Thymus (tissue), 14 donors: ENCODE measurements at places on chromosomes 13 and 19. TPM values are rescaled to one million over a fixed set of nuclear protein-coding genes. Genes with fewer than 3 reads are reported as not detected.
A peak's percentile ranks its signal among the peaks of the same experiment; 100 is the strongest.

GRCh38 chr19:8081569-8082550 lies 29.3 kb downstream of the CCL25 start:
- no peak for DNase-seq
- no peaks in the 10 kb centered on the region for H3K4me1 ChIP-seq
- H3K36me3 ChIP-seq, result no peaks in the 10 kb centered on the region
- H3K27me3 ChIP-seq, result no peaks in the 10 kb centered on the region

DNA sequence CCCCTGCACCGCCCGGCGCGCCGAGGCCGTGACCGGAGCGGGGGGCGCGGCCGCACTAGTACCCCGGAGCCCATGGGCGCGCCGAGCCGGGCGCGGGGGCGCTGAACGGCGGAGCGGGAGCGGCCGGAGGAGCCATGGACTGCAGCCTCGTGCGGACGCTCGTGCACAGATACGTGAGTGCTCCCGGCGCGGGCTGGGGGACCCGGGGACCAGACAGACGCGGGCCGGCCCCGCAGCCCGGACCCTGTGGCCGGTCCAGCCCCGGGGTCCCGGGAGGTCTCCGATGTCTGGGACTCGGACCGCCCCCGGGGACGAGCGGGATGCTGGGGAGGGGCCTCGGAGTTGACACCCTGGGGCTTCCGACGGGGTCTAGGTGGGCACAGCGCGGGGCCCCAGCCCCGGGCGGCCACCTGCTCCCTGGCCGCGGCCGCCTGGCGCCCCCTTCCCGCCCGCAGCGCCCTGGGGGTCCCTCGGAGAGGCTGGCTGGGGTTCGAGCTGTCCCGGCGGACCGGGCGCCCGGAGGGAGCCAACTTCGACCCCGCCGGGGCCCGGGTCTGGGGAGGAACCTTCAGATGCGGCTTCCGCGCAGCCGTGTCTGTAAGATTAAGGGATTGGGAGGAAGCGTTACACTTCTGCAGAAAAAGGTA lies 568 bp downstream of the ATP11A start:
- H3K27ac ChIP-seq, result peak overlapping the region; percentile 77
- H3K4me3 ChIP-seq, result peak overlapping the region; percentile 82
- peaks cover 2% of the 10 kb centered on the region for H3K4me1 ChIP-seq
- no peaks in the 10 kb centered on the region for H3K36me3 ChIP-seq
- H3K27me3 ChIP-seq, result peaks cover 24% of the 10 kb centered on the region

DNA sequence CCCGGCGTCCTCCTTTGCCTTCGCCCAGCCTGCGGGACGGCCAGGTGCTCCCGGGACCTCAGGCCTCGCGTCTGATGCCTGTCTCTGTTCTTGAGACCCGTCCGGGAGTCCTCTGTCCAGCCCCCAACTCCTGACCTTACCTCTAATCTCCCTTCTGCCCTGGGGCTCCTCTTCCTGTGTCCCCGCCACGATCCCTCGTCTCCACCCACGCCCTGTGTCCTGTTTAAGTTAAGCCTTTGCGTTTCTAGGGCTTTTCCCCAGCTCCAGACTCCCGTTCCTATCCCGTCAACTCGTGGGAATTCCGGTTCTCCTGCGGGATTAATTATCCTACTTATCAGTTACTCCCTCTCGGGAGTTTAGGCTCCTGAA lies 686 bp downstream of the LENG8 start:
- H3K4me1 ChIP-seq, result peaks cover 16% of the 10 kb centered on the region
- DNase-seq, result peak; percentile 7
- no peaks in the 10 kb centered on the region for H3K27me3 ChIP-seq
- peak overlapping the region; percentile 84 for H3K4me3 ChIP-seq
- peaks cover 49% of the 10 kb centered on the region for H3K36me3 ChIP-seq
- peak overlapping the region; percentile 98 for H3K27ac ChIP-seq

GRCh38 chr19:9115307-9115813 lies at the start of gene OR7G1:
Gene OR7G1 (minus strand): TSS chr19:9115763. CDS start chr19:9115763, 0 bp downstream.
- no peaks in the 10 kb centered on the region for H3K36me3 ChIP-seq
- no peak within 1 kb of the TSS for H3K4me3 ChIP-seq
- no peak within 1 kb of the TSS for H3K27ac ChIP-seq
- H3K4me1 ChIP-seq, result no peaks in the 10 kb centered on the region

THSD8 gene
- total RNA-seq, result 9.9 TPM

DNA sequence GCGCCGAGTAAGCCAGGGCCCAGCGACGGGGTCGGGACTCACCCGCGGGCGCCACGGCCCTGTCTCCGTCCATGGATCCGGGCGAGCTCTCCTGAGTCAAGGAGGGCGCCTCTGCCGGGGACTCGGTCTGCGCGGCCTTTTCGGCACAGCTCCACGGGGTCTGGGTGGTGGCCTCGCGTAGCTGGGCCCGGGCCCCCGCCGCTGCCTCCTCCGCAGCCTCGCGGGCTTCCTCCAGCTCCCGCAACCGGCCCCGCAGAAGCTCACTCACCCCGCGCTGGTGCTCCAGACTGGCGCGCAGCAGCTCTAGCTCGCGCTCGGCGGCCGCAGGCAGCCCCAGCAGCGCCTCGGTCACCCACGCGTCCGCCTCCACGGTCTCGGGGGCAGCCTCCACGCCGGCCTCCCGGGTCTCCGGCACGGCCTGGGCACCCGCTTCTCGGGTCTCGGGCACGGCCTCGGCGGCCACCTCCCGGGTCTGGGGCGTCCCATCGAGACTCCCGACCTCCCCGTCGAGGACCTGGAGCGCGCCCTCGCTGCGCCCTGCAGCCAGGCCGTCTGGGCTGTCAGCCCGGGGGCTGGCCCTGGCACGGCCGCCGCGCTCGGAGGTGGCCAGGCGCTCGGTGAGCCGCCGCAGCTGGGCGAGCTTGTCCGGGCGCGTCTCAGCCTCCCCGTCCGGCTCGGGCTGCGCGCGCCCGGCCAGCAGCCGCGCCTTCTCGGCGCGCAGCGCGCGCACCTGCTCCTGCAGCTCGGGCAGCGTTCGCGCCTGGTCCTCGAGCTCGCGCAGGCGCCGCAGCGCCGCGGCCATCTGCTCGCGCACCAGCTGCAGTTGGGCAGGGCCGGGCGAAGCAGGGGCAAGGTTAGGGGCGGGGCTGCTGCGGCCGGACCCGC lies 8.4 kb downstream of the KANK3 start:
- peaks cover 48% of the 10 kb centered on the region for H3K27me3 ChIP-seq
- peaks cover 4% of the 10 kb centered on the region for H3K4me1 ChIP-seq
- H3K27ac ChIP-seq, result no peak overlapping the region

GRCh38 chr13:43786766-43787517 lies at the start of gene ENOX1:
Gene ENOX1 (minus strand): TSS chr13:43786972.
- H3K4me1 ChIP-seq, result peaks cover 14% of the 10 kb centered on the region
- H3K27me3 ChIP-seq, result peaks cover 40% of the 10 kb centered on the region
- peak within 1 kb of the TSS; percentile 13 for H3K27ac ChIP-seq
- peak within 1 kb of the TSS; percentile 55 for H3K4me3 ChIP-seq
- no peaks in the 10 kb centered on the region for H3K36me3 ChIP-seq
- DNase-seq, result peak; percentile 57

DNA sequence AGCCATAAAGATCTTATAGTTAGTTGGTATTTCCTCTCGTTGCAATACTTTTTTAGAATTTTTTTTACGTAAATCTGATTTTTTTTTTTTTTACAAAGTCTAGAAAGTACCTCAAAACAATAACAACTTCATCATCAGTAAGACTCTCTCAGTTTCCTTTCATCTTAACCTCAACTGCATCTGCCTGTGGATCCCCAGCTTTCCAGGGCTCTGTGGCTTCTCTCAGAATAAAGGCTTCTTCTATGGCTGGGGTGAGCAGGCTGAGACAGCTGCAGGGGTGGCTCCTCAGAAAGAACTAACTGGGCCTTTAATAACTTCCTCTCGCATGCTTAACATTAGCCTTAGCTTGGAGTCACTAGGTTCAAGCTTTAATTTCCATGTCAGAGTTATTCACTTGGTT lies 4.2 kb downstream of the ZNF506 start:
- peaks cover 3% of the 10 kb centered on the region for H3K4me1 ChIP-seq
- H3K27me3 ChIP-seq, result no peaks in the 10 kb centered on the region
- H3K36me3 ChIP-seq, result peaks cover 11% of the 10 kb centered on the region
- no peak overlapping the region for H3K4me3 ChIP-seq
- peak; percentile 9 for DNase-seq
- H3K27ac ChIP-seq, result no peak overlapping the region

DNA sequence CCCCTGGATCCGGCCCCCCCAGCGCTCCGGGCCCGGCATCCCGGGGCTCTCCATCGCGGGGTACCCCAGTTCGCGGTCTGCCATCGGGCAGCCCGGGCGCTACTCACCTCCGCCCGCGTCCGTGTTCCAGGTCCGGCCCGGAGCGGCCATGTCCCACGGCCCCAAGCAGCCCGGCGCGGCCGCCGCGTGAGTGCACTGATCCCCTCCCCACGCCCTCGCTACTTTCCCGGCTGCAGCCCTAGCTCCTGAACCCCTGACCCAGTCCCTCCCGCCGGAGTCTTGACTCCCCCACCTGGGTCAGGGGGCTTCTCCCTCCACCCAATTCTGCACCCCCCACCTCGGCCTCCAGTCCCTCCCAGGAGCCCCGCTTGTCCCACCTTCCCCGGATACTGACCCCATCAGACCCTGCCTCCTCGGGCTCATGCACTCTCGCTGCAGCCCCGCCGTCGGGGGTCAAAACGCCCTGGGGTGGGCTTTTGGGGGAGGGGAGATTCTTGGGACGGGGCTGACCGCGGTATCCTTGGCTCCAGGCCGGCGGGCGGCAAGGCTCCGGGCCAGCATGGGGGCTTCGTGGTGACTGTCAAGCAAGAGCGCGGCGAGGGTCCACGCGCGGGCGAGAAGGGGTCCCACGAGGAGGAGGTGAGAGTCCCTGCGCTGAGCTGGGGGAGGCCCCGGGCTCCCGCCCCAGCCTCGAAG lies 566 bp downstream of the HMG20B start:
- peaks cover 12% of the 10 kb centered on the region for H3K4me1 ChIP-seq
- peak overlapping the region; percentile 80 for H3K4me3 ChIP-seq
- no peaks in the 10 kb centered on the region for H3K27me3 ChIP-seq
- peak overlapping the region; percentile 76 for H3K27ac ChIP-seq
- peaks cover 34% of the 10 kb centered on the region for H3K36me3 ChIP-seq
- no peak for DNase-seq

- H3K27me3 ChIP-seq, result no peaks in the 10 kb centered on the region
- peak overlapping the region; percentile 98 for H3K4me3 ChIP-seq
- H3K4me1 ChIP-seq, result peaks cover 47% of the 10 kb centered on the region
- DNase-seq, result no peak
- H3K27ac ChIP-seq, result peak overlapping the region; percentile 84
- H3K36me3 ChIP-seq, result peaks cover 13% of the 10 kb centered on the region
Measured at GRCh38 chr19:1884719-1885334, 469 bp downstream of the ABHD17A start.

CYP4F8 gene
- total RNA-seq, result 0.28 TPM

DNA sequence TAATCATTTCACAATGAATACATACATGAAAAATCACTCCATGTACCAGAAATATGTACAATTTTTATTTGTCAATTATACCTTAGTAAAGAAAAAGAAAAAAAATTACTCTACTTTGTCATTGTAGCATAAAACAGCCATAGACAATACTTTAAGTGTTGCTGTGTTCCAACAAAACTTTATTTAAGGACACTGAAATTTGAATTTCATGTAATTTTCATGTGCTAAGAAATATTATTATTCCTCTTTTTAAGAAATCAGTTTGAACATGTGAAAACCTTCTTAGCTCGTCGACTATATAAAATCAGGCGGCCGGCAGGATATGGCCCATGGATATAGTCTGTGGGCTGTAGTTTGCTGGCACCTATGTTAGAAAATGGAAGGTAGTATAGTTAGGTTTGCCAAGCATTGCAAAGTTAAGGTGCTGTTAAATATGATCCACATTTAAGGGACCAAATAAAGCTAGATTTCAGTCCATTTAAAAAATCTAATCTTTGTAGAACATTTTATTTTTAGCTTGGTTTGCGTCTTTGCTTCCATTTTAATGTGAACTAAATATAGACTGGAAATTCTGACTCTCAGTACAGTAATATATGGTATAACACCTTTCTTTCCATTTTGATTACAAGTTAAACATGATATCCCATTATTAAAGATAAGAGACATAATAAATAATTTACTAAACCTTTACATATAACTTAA lies 6.5 kb downstream of the DGKH start:
- H3K4me1 ChIP-seq, result no peaks in the 10 kb centered on the region
- H3K4me3 ChIP-seq, result no peak overlapping the region
- DNase-seq, result no peak
- H3K27me3 ChIP-seq, result no peaks in the 10 kb centered on the region

GRCh38 chr19:4732680-4733114 lies 9.1 kb upstream of the DPP9 start:
- no peaks in the 10 kb centered on the region for H3K36me3 ChIP-seq
- H3K27me3 ChIP-seq, result no peaks in the 10 kb centered on the region
- peaks cover 2% of the 10 kb centered on the region for H3K4me1 ChIP-seq
- no peak overlapping the region for H3K27ac ChIP-seq

MEDAG gene
- total RNA-seq, result 0.76 TPM

- peaks cover 31% of the 10 kb centered on the region for H3K36me3 ChIP-seq
- DNase-seq, result peak; percentile 51
- H3K4me3 ChIP-seq, result peak overlapping the region; percentile 79
- H3K4me1 ChIP-seq, result peaks cover 51% of the 10 kb centered on the region
Measured at GRCh38 chr19:42216653-42217519, 591 bp downstream of the DEDD2 start.

DNA sequence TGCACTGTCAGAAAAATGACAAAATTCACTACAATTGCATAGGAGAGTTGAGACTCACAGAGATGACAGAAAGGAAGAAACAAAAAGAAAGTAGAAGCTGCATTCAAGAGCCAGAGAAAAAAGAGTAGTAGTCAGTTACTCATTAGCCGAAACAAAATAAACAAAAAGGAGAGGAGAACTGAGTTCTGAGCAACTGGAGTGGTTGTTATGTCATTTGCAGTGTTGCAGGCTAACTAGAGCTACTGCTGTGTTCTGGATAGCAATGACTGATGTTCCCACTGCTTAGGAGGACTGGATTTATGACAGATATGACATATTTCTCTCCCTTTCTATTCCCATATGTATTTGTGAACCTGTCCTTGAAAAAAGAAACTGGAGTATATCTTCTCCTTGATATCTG lies 482.6 kb downstream of the RFC3 start:
- H3K4me3 ChIP-seq, result no peak overlapping the region
- H3K36me3 ChIP-seq, result no peaks in the 10 kb centered on the region
- H3K27ac ChIP-seq, result no peak overlapping the region
- H3K27me3 ChIP-seq, result no peaks in the 10 kb centered on the region

GRCh38 chr13:67538906-67539305 lies 308.8 kb upstream of the PCDH9 start:
- no peak overlapping the region for H3K4me3 ChIP-seq
- H3K4me1 ChIP-seq, result no peaks in the 10 kb centered on the region
- H3K27ac ChIP-seq, result no peak overlapping the region
- no peaks in the 10 kb centered on the region for H3K36me3 ChIP-seq

CD70 gene
- total RNA-seq, result 4.0 TPM

CHST8 gene
- 0.47 TPM for total RNA-seq
